ENCODE measurements at places on chromosomes 11 and 22. TPM values are rescaled to one million over a fixed set of nuclear protein-coding genes. Genes with fewer than 3 reads are reported as not detected.

The TMEM45B gene
- 53.2 TPM for total RNA-seq

The NAALADL1 gene
- 2.0 TPM for total RNA-seq

The P2RX3 gene
- total RNA-seq, result not detected

The HOATZ gene
- total RNA-seq, result not detected

The KRTAP5-3 gene
- not detected for total RNA-seq

The LRRC56 gene
- 0.23 TPM for total RNA-seq

The GGTLC2 gene
- not detected for total RNA-seq

The MIEF1 gene
- 31.8 TPM for total RNA-seq

The EHF gene
- total RNA-seq, result 160 TPM

The SELENOM gene
- 31.0 TPM for total RNA-seq

The OR52E1 gene
- total RNA-seq, result not detected

The OR52N1 gene
- total RNA-seq, result not detected

The OR51B5 gene
- not detected for total RNA-seq

The H19 gene
- 810 TPM for total RNA-seq

The MIOX gene
- total RNA-seq, result not detected

The GUCD1 gene
- 71.0 TPM for total RNA-seq

The AIP gene
- total RNA-seq, result 56.6 TPM

The CALCB gene
- total RNA-seq, result not detected

The OR2D3 gene
- total RNA-seq, result not detected

Measured in airway epithelial cell (primary cell).